CD4-positive, CD25-positive, alpha-beta regulatory T cell (primary cell): ENCODE measurements at places on chromosomes 1 and 21. TPM values are rescaled to one million over a fixed set of nuclear protein-coding genes. Genes with fewer than 3 reads are reported as not detected.
A peak's percentile ranks its signal among the peaks of the same experiment; 100 is the strongest.

Gene CTSK
- polyA plus RNA-seq, result 0.10 TPM

- H3K4me3 ChIP-seq, result no peak overlapping the region
- no peaks in the 10 kb centered on the region for H3K4me1 ChIP-seq
- no peak overlapping the region for H3K27ac ChIP-seq
- H3K27me3 ChIP-seq, result no peaks in the 10 kb centered on the region
Measured at GRCh38 chr1:219088778-219089557, 84.7 kb upstream of the LYPLAL1 start.

DNA sequence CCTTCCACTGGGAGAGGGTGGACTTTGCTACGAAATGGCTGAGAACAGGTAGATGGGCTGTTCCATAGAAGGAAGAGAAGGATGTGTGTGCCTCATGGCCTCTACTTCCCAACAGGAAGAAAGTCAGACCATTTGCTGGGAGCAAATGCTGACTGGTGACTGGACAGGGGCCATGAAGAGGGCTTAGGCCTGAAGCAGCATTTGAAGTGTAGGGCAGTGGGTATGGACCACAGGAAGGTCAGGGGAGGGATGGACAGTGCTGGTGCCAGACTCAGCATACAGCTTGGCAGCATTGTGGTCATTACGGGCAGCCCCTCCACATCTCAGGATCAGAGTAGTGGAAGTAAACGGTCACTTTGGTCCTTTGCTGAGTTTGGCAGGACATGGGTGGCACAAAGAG, 275.7 kb downstream of the MATN1 start:
- H3K27me3 ChIP-seq, result no peaks in the 10 kb centered on the region
- no peaks in the 10 kb centered on the region for H3K4me1 ChIP-seq
- H3K4me3 ChIP-seq, result no peak overlapping the region
- no peak for DNase-seq
- no peak overlapping the region for H3K27ac ChIP-seq
- no peaks in the 10 kb centered on the region for H3K36me3 ChIP-seq

DNA sequence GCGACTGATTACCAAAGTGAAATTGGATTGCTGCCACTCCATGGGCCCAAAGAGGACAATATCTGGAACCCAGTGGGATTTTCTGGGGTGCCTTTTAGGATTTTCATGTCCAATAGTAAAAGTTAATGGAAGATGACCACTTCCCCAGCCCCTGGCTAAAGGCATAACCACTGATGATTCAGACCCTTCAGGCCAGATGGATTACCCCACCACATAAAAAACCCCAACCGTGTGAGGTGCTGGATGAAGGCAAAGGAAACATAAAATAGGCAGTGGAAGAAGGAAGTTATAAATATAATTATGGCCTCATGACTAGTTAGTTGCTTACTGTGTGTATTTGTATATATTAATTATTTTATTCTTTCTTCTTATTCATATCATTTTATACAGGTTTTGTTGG, 40.2 kb upstream of the IL10 start:
- H3K27me3 ChIP-seq, result no peaks in the 10 kb centered on the region
- H3K36me3 ChIP-seq, result no peaks in the 10 kb centered on the region
- H3K27ac ChIP-seq, result no peak overlapping the region
- peaks cover 37% of the 10 kb centered on the region for H3K4me1 ChIP-seq
- no peak for DNase-seq
- no peak overlapping the region for H3K4me3 ChIP-seq

DNA sequence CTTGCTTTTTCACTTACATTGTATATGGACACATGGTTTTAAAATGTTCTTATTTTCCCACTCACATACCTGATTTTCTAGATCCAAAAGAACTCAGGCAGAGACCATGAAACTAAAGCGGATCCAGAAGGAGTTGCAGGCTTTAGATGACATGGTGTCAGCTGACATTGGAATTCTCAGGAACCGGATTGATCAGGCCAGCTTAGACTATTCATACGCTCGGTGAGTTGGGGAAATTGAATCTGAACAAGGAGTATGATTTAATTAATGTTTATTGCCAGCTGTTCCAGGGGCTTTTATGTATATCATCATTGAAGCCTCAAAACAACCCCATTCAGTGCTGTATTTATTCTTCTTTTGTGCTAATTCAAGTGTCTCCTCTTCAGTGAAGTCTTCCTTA, 12.7 kb downstream of the GORAB start:
- H3K4me1 ChIP-seq, result peaks cover 4% of the 10 kb centered on the region
- no peak overlapping the region for H3K4me3 ChIP-seq
- H3K27me3 ChIP-seq, result no peaks in the 10 kb centered on the region
- DNase-seq, result no peak
- peaks cover 84% of the 10 kb centered on the region for H3K36me3 ChIP-seq

DNA sequence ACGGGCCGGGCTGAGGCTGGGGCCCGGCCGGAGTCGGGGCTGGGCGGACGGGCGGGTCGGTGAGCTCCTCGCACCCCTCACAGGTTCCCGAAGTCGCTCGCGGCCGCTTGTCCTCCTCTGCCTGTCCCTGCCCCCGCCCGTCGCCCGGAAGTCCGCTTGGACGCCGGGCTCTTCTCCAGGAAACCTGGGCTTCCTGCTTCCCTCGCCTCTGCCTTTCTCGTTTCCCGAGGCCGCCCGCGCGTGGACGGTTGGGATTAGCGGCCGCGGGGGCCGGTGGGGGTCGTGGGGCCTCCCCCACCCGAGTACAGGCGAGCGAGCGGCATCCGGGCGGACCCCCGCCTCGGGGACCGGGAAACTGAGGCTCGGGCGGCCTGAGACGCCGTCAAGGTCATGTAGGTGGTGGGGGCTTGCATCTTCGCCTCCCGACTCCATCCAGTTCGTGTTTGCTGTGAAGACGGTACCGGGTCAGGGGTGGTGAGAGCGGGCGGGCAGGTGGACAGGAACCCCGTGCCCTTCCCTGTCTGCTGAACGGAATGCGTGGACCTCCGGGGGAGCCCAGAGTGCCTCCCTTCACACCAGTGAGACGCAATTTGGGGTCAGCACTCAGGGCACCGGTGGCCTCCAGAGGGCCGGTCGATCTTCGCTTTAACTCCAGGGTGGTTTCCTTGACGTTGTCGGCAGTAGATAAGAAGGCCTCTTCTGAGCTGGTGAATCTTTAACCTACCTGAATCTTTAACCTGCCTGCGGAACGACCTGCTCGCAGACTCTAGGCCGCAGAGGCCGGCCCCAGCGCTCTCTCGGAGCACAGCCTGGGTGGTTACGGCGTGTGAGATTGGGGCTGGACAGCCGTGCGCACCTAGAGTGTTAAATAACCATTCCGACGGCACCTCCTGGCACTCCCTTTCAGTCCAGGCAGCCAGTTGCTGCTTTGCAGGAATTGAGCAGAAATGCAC, 686 bp downstream of the ARF1 start:
- H3K4me3 ChIP-seq, result peak overlapping the region; percentile 86
- peak overlapping the region; percentile 92 for H3K27ac ChIP-seq
- peaks cover 65% of the 10 kb centered on the region for H3K4me1 ChIP-seq
- H3K36me3 ChIP-seq, result peaks cover 4% of the 10 kb centered on the region

DNA sequence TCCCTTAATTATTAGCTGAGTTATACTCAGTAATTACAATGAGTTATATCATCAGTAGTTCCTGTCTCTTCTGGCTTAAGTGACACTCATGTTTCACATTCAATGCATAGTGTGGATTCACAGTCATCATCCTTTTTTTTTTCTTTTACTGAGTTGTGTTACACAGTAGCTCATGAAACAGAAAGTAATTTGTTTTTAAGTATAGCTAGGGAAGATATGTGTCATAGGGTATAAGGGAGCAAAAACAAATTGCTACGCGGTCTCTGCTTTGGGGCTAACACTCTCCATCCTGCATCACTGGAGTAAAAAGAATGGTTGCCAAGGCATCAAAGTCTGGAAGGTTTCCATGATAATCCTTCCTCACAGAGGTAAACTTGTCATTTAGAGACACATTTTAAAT, 971.7 kb upstream of the NCAM2 start:
- H3K27ac ChIP-seq, result no peak overlapping the region
- no peaks in the 10 kb centered on the region for H3K4me1 ChIP-seq
- no peaks in the 10 kb centered on the region for H3K27me3 ChIP-seq
- DNase-seq, result no peak

- H3K27ac ChIP-seq, result no peak overlapping the region
- H3K4me1 ChIP-seq, result no peaks in the 10 kb centered on the region
- H3K36me3 ChIP-seq, result no peaks in the 10 kb centered on the region
- H3K27me3 ChIP-seq, result peaks cover 3% of the 10 kb centered on the region
- H3K4me3 ChIP-seq, result no peak overlapping the region
Measured at GRCh38 chr1:166766942-166767341, 72.3 kb upstream of the POGK start.

DNA sequence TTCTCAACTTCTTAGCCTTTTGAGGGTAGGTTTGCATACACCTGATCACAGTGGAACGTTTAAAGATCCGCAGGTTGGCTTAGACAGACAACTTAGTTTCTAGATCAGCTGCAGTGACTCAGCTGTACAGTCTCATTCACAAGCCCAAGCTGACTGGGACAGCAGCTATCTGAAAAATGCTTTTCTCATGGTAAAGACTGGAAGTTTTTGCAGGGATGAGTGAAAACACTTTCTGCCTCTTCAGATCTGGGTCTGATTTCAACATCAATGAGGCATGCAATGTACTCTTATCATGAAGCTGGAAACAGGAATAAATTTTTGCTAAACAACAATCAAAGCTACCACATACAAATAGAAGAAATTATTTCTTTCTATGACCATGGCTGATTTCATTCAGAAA, 61.1 kb upstream of the PTBP2 start:
- DNase-seq, result no peak
- no peak overlapping the region for H3K27ac ChIP-seq
- H3K4me1 ChIP-seq, result no peaks in the 10 kb centered on the region

Gene BTBD19
- polyA plus RNA-seq, result 0.87 TPM

DNA sequence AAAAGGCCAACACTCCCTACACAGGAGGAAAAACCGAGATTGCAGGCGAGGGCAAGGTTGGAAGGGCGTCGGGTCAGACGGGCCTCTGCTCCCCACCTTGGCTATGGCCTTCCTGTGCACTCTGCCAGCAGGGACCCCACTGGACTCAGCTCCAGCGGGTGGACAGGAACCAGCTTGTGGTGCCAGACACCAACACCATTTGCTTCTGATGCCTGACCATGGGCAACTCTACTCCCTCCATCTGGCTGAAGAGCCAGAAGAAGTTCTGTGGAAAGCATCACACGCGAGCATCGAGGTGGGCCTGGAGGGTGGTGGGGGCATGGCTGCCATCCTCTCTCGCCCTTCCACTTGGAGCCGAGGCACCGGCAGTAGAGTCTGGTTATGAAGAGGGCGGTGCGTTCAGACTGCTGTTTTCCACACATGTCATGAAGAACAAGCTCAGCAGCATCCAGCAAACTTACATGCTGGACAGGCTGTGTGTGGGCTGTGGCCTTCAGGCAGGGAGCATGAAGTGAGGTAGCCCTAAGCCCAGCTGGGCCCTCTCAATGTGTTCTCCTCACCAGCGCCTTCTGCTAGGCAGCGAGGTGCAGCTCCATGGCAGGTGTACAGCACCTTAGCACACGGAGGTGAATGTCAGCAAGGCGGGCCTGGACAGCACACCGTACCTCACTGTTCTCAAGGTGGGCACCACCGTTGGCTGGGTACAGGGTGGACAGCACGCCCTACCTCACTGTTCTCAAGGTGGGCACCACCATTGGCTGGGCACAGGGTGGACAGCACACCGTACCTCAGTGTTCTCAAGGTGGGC, 15.6 kb upstream of the ZNF669 start:
- H3K36me3 ChIP-seq, result no peaks in the 10 kb centered on the region
- H3K27ac ChIP-seq, result no peak overlapping the region
- no peak for DNase-seq
- H3K27me3 ChIP-seq, result no peaks in the 10 kb centered on the region

- no peak for DNase-seq
- H3K27ac ChIP-seq, result no peak overlapping the region
- peaks cover 9% of the 10 kb centered on the region for H3K27me3 ChIP-seq
- no peaks in the 10 kb centered on the region for H3K4me1 ChIP-seq
- H3K4me3 ChIP-seq, result no peak overlapping the region
Measured at GRCh38 chr1:84840346-84840745, 52.7 kb downstream of the LPAR3 start.

GRCh38 chr1:3776231-3776961, 3.8 kb downstream of the SMIM1 start:
- no peak overlapping the region for H3K4me3 ChIP-seq
- H3K4me1 ChIP-seq, result peaks cover 18% of the 10 kb centered on the region
- H3K27ac ChIP-seq, result no peak overlapping the region
- H3K27me3 ChIP-seq, result no peaks in the 10 kb centered on the region
- DNase-seq, result no peak
- peaks cover 6% of the 10 kb centered on the region for H3K36me3 ChIP-seq

DNA sequence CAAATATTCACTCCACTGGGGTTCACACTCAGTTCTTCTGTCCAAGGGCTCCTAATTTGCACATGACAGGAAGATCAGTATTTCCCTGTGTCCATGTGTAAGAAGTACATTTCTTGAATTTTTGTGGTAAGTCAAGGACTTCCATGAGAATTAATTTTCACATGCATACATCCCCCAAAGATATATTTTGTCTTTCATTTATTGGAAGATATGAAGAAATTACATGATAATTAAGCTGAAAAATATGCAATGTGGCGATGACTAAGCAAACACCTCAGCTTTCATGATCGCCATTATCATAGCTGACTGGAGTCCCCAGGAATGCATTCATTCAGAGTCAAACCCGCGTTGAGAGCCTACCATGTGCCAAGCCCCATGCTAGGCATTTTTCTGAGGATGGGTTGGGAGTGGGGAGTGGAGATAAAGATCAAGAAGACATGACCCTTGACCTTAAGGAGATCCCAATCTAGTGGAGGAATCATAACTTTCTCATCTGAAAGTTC, 104.6 kb upstream of the F3 start:
- no peaks in the 10 kb centered on the region for H3K4me1 ChIP-seq
- no peak overlapping the region for H3K4me3 ChIP-seq
- DNase-seq, result no peak
- H3K36me3 ChIP-seq, result no peaks in the 10 kb centered on the region

Gene SPRR1B
- not detected for polyA plus RNA-seq

Gene AQP10
- not detected for polyA plus RNA-seq

- no peaks in the 10 kb centered on the region for H3K36me3 ChIP-seq
- H3K4me3 ChIP-seq, result no peak overlapping the region
- no peaks in the 10 kb centered on the region for H3K4me1 ChIP-seq
- no peak for DNase-seq
- no peaks in the 10 kb centered on the region for H3K27me3 ChIP-seq
Measured at GRCh38 chr1:36912365-36912865, 121.9 kb downstream of the GRIK3 start.

- peak; percentile 13 for DNase-seq
- H3K27ac ChIP-seq, result no peak overlapping the region
- H3K27me3 ChIP-seq, result no peaks in the 10 kb centered on the region
- H3K4me1 ChIP-seq, result peaks cover 39% of the 10 kb centered on the region
- peak overlapping the region; percentile 40 for H3K4me3 ChIP-seq
Measured at GRCh38 chr1:40178200-40178599, 17.0 kb downstream of the RLF start.

GRCh38 chr1:21121764-21122471, 54.8 kb downstream of the EIF4G3 start:
- peaks cover 6% of the 10 kb centered on the region for H3K36me3 ChIP-seq
- no peaks in the 10 kb centered on the region for H3K27me3 ChIP-seq
- DNase-seq, result no peak

- DNase-seq, result no peak
- no peaks in the 10 kb centered on the region for H3K27me3 ChIP-seq
- no peaks in the 10 kb centered on the region for H3K36me3 ChIP-seq
- H3K27ac ChIP-seq, result no peak overlapping the region
- no peak overlapping the region for H3K4me3 ChIP-seq
Measured at GRCh38 chr1:12541274-12542137, 76.5 kb downstream of the DHRS3 start.
